A549 treated with CpdA at 1 μM for 4 hours (cell line): ENCODE measurements at places on chromosomes 7 and 10. TPM values are rescaled to one million over a fixed set of nuclear protein-coding genes. Genes with fewer than 3 reads are reported as not detected.

The ANKRD1 gene
- 4.4 to 8.4 TPM (median 6.5 TPM) in 5 replicates for total RNA-seq

The TMEM213 gene
- not detected in 5 replicates for total RNA-seq

The ASB4 gene
- 0.10 to 0.44 TPM (median 0.23 TPM) in 5 replicates for total RNA-seq

The CACNA2D1 gene
- 6.1 to 14.1 TPM (median 8.1 TPM) in 5 replicates for total RNA-seq

The IDI2 gene
- 0.13 TPM in 1 of 5 replicates, not detected in the others for total RNA-seq

The NUTM2E gene
- 0.29 to 0.52 TPM (median 0.45 TPM) in 5 replicates for total RNA-seq

The VENTX gene
- total RNA-seq, result 0.01 TPM in 1 of 5 replicates, not detected in the others

The SRGN gene
- total RNA-seq, result 53.6 to 76.5 TPM (median 57.6 TPM) in 5 replicates

The ABCC2 gene
- total RNA-seq, result 164 to 201 TPM (median 185 TPM) in 5 replicates

The CFAP43 gene
- total RNA-seq, result 0.16 to 0.22 TPM (median 0.22 TPM) in 5 replicates
